Mesothelial cell of epicardium (in vitro differentiated cells): ENCODE measurements at places on chromosomes 5 and 9. TPM values are rescaled to one million over a fixed set of nuclear protein-coding genes. Genes with fewer than 3 reads are reported as not detected.

The ADAMTS16 gene
- 23.7 to 27.6 TPM (median 24.3 TPM) in 3 replicates for total RNA-seq

The REEP2 gene
- 14.2 to 19.7 TPM (median 15.6 TPM) in 3 replicates for total RNA-seq

DNA sequence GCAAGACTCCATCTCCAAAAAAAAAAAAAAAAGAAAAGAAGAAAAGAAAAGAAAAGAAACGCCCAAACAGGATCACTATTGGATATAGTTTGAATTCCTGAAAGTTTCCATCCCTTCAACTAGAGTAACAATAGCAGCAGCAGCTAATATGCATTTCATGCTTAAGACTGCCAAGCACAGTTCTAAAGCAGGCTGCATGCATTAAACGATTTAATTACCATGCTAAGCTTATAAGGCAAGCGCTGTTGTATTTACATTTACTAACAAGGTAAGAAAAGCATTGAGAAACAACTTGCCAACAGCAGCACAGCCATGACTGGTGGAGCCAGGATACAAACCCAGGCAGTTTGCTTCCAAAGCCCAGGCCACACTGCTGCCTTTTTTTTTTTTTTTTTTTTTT lies 13.0 kb downstream of the TBC1D2 start:
- H3K36me3 ChIP-seq, result no peaks in the 10 kb centered on the region
- H3K4me1 ChIP-seq, result peaks cover 13% of the 10 kb centered on the region
- no peak overlapping the region for H3K27ac ChIP-seq
- H3K4me3 ChIP-seq, result no peak overlapping the region
- H3K27me3 ChIP-seq, result no peaks in the 10 kb centered on the region
- no peak for DNase-seq

The FRMD3 gene
- total RNA-seq, result 0.40 to 0.49 TPM (median 0.43 TPM) in 3 replicates

The LMBRD2 gene
- 6.3 to 8.3 TPM (median 7.9 TPM) in 3 replicates for total RNA-seq

The LCN15 gene
- 1.3 to 3.5 TPM (median 1.9 TPM) in 3 replicates for total RNA-seq

The FOXD4L5 gene
- total RNA-seq, result 0.16 to 0.29 TPM (median 0.22 TPM) in 3 replicates

The IRX2 gene
- total RNA-seq, result 30.3 to 32.6 TPM (median 30.7 TPM) in 3 replicates

DNA sequence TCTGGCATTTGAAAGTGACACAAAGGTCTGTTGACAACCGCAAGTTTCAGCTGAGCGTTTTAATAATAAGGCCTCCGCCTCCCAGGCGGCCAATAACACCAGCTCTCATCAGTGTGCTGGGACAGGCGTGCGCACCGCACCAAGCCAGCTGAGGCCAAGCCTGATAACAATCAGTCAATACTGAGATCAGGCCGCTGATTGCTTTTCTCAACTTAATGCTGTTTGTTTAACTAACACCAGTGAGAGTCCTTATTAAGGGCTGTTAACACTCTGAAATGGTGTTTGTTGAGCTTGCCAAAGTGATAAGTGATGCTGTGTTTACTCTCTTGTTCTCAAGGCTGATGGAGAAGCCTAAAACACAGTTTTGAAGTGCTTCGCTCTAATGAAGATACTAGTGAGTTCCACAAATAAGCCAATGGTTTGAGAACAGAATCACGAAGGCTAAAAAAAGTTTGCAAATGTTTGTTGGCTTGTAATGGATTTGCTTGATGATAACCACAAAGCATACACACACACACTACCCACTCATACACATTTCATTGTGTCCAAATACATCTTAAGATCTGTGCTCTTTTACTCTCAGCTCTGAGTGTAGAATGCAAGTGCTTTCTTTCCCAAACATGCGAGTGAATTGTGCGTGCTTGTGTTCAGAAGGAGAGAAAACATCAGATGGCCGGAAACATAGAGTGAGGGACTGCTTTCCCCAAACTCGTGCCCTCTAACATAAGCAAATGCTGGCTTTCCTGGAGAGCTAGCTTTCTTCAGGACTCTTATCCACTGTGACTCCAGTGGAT lies 330.4 kb upstream of the KLF4 start:
- no peak overlapping the region for H3K27ac ChIP-seq
- H3K4me3 ChIP-seq, result no peak overlapping the region
- DNase-seq, result no peak
- H3K36me3 ChIP-seq, result no peaks in the 10 kb centered on the region
- H3K27me3 ChIP-seq, result peaks cover 5% of the 10 kb centered on the region

The IFNA21 gene
- not detected in 3 replicates for total RNA-seq

DNA sequence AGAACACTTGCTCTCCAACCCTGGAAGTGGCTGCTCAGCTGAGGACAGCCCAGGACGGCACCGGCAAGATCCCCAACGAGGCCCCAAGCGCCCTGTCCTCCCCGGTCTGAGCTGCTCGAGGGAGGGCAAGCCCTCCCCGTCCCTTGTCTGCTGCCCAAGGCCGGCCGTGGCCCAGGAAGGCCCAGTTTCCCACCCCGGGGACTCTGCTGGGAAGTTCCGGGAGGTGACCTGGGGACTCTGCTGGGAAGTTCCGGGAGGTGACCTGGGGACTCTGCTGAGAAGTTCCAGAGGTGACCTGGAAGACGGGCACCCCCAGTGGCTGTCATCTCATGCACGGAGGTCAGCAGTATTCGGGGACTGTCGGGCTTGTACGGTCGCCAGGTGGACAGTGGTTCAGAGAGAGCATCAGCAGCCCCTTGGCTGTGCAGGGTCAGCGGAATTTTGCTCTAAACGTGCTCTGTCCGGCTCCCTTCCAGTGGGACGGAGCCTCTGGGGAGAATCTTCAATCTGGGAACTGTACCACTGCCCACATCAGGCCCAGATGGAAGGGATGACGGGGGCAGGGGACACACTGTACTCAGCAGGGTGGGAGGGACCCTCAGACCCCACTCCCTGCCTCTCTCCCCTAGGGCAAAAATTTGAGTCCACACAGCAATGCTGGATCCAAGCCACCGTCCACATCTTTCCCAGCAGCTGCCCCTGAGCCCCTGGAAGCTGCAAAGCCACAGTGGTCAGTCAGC lies 7.2 kb downstream of the NACC2 start:
- no peaks in the 10 kb centered on the region for H3K36me3 ChIP-seq
- no peak overlapping the region for H3K4me3 ChIP-seq
- H3K27ac ChIP-seq, result no peak overlapping the region
- H3K4me1 ChIP-seq, result peaks cover 15% of the 10 kb centered on the region

The TNC gene
- 20.1 to 22.8 TPM (median 21.5 TPM) in 3 replicates for total RNA-seq

DNA sequence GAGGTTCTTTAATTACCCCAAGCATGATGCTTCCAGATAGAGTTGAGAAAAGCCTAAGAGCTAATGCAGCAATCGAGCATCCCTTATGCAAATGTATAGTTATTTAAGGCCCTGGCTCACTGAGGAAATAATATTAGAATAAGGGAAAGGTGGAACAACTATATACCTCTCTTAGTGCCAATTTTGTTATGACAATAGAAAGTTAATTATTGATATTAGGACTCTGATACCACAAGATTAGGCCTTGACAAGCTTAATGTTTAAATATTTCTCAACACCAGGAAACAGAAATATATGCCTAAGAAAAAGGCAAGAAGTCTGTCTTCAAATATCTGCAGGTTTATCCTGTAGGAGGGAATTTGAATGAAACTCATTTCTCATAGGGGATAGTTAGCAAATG lies 371.0 kb downstream of the PRELID2 start:
- no peak overlapping the region for H3K4me3 ChIP-seq
- H3K27me3 ChIP-seq, result no peaks in the 10 kb centered on the region
- DNase-seq, result no peak
- H3K36me3 ChIP-seq, result no peaks in the 10 kb centered on the region
- H3K4me1 ChIP-seq, result no peaks in the 10 kb centered on the region

The STC2 gene
- total RNA-seq, result 24.8 to 26.9 TPM (median 26.0 TPM) in 3 replicates

- no peaks in the 10 kb centered on the region for H3K36me3 ChIP-seq
- no peak overlapping the region for H3K27ac ChIP-seq
- H3K4me3 ChIP-seq, result no peak overlapping the region
- H3K27me3 ChIP-seq, result no peaks in the 10 kb centered on the region
- DNase-seq, result no peak
- H3K4me1 ChIP-seq, result peaks cover 8% of the 10 kb centered on the region
Measured at GRCh38 chr5:143229426-143229895, 174.0 kb downstream of the NR3C1 start.

- H3K4me3 ChIP-seq, result no peak overlapping the region
- no peak for DNase-seq
- peaks cover 13% of the 10 kb centered on the region for H3K27me3 ChIP-seq
- no peaks in the 10 kb centered on the region for H3K4me1 ChIP-seq
Measured at GRCh38 chr9:6098431-6098830, 83.0 kb upstream of the RANBP6 start.

The TOR4A gene
- total RNA-seq, result 5.7 to 6.5 TPM (median 6.5 TPM) in 3 replicates

GRCh38 chr9:135037521-135038250 lies 49.8 kb upstream of the OLFM1 start:
- H3K27me3 ChIP-seq, result peaks cover 65% of the 10 kb centered on the region
- H3K4me3 ChIP-seq, result no peak overlapping the region
- no peaks in the 10 kb centered on the region for H3K4me1 ChIP-seq
- no peak for DNase-seq
- H3K36me3 ChIP-seq, result no peaks in the 10 kb centered on the region
